ENCODE measurements at places on chromosomes 2 and 18. TPM values are rescaled to one million over a fixed set of nuclear protein-coding genes. Genes with fewer than 3 reads are reported as not detected.

CRIM1 gene
- 168 TPM for polyA plus RNA-seq

TBC1D8 gene
- 2.5 TPM for polyA plus RNA-seq

GNAL gene
- 0.46 TPM for polyA plus RNA-seq

SERPINB10 gene
- polyA plus RNA-seq: not detected

DOK1 gene
- polyA plus RNA-seq: 24.4 TPM

All from AG04450 (cell line).